ENCODE measurements at places on chromosomes 7 and 10.

DNA sequence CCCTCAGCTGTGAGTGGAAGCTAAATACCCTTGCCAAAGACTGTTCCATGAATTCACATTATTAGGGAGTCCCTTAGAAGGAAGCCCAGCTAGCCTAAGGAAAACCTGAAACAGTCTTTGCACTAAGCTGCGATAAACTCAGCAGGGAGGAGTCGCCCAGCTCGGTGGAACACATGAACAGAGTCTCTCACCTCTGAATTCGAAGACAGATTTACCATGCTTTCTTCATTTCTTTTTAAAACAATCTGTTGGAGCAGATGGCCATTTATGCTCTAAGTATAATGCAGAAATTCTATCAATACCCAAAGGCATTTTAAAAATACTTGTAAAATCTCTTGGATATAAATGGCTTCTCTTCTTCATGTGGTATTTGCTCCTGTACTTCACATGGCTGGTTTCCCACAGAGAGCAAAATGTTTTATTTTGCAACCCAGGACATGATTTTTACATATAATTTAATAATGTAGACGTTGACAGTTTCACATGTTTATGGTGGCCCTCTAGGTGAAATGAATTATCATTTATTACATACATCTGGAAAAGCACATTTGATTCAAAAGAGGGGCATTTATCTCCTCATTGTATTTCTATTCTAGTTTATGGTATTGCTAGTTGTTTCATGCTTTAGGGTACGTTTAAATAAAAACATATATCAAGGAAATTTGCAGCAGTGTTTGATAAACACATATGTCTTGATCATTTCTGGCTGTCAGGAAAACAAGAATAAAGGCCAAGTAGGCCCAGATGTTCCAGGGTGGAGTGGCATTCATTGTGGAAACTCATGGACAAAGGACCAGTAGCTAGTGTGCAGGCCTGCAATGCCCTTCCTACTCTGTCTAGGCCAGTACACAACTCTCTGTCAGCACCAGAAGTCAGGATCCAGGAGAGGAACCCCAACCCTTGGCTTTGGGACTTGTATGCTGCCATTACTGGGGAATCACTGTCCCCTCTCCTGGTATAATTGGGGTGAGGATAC lies 52.2 kb downstream of the LRGUK start:
- no peak for DNase-seq

DNA sequence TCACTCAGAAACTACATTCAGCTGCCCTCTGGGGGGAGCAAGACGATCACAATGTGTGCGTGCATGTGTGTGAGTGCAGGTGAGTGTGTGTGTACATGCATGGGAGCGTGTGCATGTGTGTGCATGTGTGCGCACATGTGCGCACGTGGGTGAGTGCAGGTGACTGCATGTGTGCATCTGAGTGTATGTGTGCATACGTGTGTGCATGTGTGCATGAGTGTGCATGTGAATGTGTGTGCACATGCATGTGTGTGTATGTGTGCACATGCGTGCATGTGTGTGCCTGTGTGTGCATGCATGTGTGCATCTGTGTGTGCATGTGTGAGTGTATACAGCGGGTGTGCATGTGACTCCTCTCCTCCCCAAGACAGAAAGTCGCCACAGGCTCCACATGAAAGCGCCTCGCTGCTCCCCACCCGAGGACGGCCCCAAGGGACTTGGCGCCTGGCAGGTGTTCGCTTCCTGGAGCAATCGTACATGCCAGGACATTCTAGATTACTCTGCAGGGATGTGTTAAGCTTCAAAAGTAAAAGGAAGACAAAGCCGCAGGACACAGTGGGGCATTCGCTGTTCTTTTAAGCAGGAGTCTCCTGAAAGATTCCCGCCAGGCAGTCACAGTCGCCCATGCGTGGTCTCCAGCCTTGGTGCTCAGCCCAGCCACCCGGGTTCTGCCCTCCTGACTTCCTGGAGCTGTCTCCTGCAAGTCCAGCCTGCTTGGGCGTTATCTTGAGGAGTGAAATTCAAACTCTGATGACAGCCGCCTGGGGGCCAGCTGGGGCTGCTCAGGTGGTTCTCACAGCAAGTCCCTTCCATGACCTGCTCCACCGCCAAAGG lies 42.0 kb upstream of the ADGRA1 start:
- no peak for DNase-seq

DNA sequence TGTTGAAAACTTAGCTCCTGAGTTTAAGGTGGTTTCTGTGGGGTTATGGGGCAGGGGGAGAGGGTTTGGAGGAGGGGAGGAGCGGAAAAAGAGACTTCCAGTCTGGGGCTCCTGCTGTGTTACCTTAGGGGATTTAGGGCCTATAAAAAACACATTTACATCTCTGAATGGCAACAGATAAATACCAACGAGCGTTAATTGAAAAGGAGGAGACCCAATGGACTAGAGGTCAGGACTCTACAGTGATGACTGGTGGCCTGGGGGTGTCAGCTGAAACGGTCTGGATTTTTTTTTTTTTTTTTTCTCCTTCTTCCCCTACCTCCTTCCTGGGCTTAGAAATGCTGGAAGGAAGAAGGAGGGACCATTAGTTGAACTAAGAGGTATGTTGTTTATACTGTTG lies 47.4 kb downstream of the AUTS2 start:
- no peak for DNase-seq

- no peak for DNase-seq
Measured at GRCh38 chr10:3395458-3395861, 222.9 kb upstream of the PITRM1 start.

- no peak for DNase-seq
Measured at GRCh38 chr7:77897004-77897547, 98.5 kb downstream of the PHTF2 start.

DNA sequence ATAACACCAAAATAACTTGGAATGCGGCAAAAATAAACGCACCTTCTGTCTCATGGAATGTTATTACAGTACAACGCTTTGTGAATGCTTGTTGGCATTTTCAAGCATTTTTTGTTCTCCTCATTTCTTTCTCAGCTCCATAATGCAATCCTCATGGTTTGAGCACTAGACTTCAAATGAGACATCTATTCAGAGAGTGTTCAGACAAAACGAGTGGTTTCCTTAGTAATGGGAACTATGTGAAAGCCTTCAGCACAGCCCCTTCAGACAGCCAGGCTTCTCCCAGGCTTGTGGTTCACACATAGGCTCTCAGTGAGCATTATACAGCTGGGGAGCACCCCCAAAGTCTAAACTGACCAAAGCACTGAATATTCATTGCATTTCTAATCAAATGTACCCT lies 8.6 kb upstream of the LRRN3 start:
- no peak for DNase-seq

DNA sequence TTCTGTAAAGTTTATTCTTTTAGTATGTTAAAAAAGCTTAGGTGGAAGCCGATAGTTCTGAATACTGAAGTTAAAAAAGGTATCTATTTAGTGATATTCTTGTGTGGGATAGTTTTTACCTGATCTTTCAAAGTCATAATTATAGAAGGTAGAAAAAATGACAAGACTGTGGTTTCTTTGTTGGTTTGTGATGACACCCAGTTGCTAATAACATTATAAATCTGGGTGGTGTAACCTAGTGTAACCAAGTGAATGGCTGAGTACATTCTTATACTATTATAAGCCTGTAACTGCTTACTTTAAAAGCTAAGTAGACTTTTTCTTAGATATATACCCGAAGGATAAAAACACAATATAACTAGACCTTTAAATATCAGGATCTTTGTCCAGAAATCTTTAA lies 2.3 kb downstream of the CDK13 start:
- no peak for DNase-seq

DNA sequence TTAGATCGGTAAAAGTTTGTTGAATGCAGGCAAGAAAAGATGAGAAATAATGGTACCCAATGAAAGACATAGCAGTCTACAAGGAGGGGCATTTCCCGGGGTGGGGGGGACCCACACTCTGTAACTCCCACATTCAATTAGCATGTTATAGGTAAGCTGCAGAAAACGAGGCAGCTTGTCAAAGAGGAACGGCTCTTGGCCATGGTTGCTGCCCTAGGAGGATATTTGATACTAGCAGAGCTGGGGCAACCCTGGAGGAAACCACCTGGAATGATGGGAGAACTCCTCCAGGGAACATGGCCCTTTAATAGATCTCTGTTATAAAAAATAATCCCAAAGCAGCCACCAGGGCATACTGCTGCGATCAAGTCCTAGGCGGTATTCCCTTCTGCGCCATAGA lies 98.5 kb downstream of the EGFR start:
- DNase-seq: no peak

DNA sequence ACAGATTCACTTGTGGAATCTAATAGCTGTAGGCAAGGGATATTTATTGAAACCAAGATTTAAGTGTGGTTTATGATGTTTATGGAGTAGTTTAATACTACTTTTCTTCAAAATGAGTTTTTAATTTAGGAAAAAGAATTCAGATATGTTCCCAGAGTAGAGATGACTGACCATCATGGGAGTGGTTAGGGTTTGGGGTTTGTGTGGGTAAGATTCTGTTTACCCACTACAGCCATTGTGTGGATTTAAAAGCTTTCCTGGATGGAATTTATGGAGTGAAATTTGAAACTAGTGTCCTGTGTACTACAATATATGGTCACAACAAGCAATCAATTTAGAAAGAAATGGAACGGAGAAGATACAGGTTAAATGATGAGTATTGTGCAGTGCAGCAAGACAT lies 453.5 kb downstream of the AUTS2 start:
- DNase-seq: no peak

- DNase-seq: peak; percentile 32
Measured at GRCh38 chr7:50962962-50963374, 180.3 kb upstream of the GRB10 start.

GRCh38 chr7:108809356-108809755 lies 239.7 kb downstream of the DNAJB9 start:
- no peak for DNase-seq

- no peak for DNase-seq
Measured at GRCh38 chr7:157661611-157661975, 324.8 kb downstream of the DNAJB6 start.

GRCh38 chr7:44099669-44100068 lies 4.5 kb upstream of the AEBP1 start:
- DNase-seq: no peak

DNA sequence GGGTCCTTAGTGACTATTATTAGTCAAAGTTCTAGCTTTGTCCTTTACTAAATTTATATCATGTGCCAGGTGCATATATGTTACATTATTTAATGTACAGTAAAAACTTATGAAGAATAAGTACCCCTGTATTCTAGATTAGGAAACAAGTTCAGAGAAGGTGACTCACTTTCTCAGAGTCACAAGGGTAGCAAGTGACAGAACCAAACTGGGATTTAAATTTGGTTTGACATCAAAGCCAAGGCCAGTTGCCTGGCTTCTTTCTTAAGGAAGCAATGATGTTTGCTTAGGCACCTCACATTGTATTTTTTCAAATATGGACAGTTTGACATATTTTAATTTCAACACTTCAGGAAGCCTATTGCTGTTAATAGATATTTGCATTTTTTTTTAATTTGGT lies 2.5 kb downstream of the LSM8 start:
- DNase-seq: no peak

- no peak for DNase-seq
Measured at GRCh38 chr10:100742936-100743335, 2.4 kb upstream of the PAX2 start.

- no peak for DNase-seq
Measured at GRCh38 chr7:100486753-100487446, 3.2 kb downstream of the NYAP1 start.

GRCh38 chr10:18351421-18351820 lies 211.2 kb downstream of the CACNB2 start:
- no peak for DNase-seq

DNA sequence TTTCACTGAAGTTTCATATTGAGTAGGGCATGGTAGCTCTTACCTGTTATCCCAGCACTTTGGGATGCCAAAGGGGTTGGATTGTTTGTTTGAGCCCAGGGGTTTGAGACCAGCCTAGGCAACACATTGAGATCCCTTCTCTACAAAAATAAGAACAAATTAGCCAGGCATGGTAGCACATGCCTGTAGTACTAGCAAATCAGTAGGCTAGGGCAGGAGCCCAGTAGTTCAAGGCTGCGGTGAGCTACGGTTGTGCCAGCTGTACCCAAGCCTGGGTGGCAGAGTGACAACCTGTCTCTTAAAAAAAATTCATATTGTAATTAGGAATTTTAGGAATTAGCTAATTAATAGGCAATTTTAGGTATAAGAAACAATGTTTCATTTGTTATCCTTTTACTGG lies 18.0 kb downstream of the BBIP1 start:
- DNase-seq: no peak

DNA sequence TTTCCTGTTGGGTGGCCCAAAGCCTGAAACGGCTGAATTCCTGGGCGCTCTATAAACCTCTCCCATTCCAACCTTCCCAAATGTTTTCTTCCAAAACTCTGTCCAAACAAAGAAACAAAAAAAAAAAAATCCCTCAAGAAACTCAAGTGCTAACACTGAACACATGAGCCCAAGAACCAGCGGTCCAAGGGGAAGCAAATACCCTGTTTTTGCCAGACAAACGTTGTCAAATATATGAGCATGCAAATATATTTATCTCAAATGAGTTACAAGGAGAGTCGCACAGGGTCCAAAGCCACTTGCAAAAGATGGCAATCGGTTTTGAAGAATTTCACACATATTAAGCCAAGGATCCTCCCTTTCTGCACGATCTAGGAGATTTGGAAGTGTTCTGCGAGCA lies 23.3 kb upstream of the EMX2 start:
- DNase-seq: no peak

DNA sequence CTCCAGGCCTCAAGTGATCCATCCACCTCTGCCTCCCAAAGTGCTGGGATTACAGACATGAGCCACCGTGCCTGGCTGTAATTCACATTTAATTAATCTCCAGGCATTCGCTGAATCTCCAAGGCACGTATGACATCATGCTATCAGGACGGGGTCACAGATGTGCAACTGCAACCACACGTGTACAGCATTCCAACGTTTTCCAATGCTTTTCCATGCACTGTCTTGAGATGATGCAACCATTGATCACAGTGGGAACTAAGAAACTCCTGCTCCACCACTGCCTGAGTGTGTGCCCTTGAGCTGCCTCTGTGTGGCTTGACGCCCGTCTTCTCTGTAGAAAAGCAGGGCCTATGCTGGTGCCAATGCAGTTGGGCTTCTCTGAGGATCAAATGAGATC lies 119.8 kb upstream of the LYZL2 start:
- DNase-seq: no peak

- no peak for DNase-seq
Measured at GRCh38 chr10:75607576-75607975, 176.2 kb downstream of the LRMDA start.

GRCh38 chr10:49666685-49667084 lies 12.8 kb upstream of the C10orf53 start:
- no peak for DNase-seq

- no peak for DNase-seq
Measured at GRCh38 chr7:157508477-157508881, 171.7 kb downstream of the DNAJB6 start.

GRCh38 chr7:47249361-47249760 lies 332.6 kb downstream of the TNS3 start:
- no peak for DNase-seq

- DNase-seq: no peak
Measured at GRCh38 chr10:75569506-75569905, 138.1 kb downstream of the LRMDA start.

- DNase-seq: no peak
Measured at GRCh38 chr7:84236398-84236797, 41.8 kb upstream of the SEMA3A start.

Data from HuH-7.5 (cell line).